ENCODE measurements at places on chromosomes 5 and 9. TPM values are rescaled to one million over a fixed set of nuclear protein-coding genes. Genes with fewer than 3 reads are reported as not detected.

PCDH1 gene
- total RNA-seq, result 3.5 TPM

DNA sequence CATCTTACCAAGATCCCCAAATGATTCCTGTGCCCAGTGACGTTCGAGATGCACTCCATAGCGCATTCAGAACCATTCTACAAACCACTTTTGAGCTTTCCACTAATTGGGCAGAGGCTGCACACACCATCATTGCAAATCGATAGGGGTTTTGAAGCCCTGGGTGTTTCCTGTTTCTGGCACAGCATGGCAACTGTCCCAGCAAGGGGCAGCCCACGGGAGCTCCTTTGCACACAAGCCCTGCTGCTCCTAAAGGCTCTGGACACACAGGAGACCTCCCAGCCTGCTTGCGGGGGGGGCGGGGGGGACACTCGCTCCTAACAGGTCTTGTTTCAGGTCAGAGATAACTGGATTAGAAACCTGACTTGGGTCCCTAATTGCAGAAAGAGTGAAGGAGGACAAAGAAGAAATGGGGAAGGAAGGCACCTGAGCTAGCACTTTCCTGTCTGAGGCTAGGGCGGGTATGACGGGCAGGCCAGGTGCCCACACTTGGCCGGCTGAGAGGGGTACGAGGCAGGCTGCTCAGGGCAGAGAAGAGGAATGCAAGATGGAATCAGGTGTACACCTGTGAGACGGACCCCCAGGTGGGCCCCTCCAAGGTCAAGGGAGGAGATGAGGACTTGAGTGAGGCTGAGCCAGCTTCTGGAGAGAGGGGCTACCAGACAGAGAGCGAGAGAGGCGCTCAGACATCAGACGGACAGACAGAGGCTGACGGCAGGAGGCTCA lies 820 bp downstream of the FBP1 start:
- DNase-seq, result no peak

GRCh38 chr5:147052519-147052918 lies 174.0 kb upstream of the PPP2R2B start:
- DNase-seq, result no peak

DNA sequence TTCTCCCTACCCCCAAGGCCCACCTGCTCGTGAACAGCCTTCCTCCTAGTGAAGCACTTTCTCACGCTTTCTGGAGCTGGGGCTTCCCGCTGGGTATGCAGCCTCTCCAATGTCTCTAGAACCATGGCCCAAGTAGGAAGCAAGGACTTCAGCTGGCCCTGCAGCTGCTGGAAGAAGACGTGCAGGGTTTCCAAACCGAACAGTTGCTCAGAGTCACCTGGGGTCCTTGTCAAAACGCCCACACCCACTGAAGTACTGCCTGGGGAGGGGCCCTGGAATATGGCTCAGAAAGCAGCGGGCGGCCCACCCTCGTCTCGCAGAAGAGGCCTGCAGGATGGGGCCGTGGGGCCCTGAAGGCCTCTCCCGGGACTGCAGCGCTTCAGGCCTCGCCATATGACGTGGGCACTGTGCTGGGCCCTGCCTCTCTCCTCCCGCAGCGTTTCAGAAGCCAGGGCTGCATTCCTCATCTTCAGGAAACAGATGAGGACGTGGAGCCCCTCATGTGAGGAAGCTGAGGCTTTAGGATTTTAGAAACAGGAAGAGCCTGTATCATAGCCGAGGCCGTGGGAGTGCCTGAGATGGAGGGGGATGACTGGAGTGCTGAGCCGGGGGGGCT lies 116.0 kb upstream of the LMX1B start:
- DNase-seq, result no peak

DNA sequence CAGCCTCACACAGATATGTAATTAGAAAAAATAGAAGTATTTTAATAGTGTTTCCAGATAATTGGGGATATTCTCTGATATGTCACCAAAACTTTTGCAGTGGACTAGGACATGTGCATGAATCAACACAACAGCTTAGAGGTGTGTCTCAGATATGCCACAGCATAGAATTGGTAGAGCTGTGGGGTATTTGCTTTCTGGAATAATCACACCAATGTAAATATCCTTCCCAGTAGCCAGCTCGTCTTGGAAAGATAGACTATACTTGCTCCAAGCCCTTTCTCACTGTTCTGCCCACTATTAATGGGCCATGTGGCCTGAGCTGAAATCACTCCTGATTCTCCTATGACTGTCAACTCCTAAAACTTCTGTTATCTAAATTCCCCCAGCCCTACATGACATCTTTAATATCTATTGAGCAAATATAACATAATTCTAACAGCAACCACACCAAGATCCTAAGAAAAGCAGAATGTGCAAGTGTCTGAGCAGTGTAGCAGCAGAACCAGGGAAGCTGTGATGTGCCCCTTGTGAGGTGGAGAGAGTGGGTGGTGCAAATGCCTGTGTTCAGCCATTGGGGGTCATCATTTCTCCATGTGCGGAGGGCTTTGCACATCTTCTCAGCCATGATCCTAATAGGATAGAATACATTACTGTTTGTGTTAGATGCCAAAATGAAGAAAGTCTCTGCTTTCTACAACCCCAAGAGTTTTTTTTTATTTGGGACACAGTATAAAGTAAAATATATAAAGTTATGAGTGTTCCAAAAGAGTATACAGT lies 65.0 kb downstream of the MELK start:
- DNase-seq, result no peak

DNA sequence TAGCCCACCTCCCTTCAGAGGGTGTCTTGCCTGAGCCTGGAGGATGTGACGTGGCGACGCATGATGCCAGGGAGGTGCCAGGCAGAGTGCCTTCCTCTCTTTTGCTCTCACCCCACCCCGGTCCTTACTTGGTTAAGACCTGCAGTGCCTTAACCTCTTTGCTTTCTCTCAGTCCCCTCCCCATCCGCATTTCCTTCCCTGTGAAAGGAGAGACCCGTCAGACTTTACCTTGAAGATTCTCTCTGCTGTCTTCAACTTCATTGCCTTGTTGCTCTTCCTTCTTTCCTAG lies 52.0 kb upstream of the NCS1 start:
- DNase-seq, result no peak

DNA sequence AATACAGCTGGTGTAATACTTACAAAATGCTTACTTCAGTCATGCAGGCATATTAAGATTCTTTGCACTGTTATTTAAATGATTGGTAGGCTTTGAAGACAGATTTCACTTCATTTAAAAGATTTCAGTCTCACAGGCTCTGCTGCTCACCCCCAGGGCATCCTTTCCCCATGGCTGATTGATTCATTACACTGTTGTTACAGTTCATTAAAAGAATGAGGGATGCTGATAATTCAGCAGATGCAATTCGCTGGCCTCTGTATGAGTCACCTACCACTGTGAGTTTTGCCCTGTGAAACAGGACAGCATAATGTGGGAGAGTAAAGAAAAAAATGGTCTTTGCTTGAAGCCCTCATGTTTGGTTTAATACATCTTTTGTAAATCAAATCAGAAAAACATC lies 246.9 kb downstream of the CYLC2 start:
- DNase-seq, result no peak

DNA sequence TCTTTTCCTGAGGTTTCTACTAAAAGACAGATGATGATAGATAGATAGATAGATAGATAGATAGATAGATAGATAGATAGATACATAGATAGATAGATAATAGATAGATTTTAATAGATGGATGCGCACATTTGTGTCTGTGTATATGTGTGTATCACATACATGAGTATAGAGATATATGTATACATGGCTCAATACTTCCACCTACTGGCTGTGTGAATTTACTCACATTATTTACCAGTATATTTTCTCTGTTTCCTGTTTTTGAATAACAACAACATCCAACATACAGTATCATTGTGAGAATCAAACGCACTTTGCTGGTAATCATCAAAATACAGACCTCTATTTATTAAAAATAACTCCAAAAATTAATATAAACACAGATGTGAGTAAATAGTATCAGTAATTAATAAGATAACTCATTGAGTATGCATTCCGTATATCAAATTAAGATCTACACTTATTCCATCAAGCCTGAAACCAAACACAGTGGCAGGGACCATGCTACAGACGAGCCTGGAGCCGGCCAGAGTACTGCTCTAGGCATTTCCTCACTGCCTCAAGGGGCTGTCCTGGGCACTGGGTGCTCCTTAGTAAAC lies 338.0 kb downstream of the SEMA5A start:
- DNase-seq, result peak; percentile 63

DNA sequence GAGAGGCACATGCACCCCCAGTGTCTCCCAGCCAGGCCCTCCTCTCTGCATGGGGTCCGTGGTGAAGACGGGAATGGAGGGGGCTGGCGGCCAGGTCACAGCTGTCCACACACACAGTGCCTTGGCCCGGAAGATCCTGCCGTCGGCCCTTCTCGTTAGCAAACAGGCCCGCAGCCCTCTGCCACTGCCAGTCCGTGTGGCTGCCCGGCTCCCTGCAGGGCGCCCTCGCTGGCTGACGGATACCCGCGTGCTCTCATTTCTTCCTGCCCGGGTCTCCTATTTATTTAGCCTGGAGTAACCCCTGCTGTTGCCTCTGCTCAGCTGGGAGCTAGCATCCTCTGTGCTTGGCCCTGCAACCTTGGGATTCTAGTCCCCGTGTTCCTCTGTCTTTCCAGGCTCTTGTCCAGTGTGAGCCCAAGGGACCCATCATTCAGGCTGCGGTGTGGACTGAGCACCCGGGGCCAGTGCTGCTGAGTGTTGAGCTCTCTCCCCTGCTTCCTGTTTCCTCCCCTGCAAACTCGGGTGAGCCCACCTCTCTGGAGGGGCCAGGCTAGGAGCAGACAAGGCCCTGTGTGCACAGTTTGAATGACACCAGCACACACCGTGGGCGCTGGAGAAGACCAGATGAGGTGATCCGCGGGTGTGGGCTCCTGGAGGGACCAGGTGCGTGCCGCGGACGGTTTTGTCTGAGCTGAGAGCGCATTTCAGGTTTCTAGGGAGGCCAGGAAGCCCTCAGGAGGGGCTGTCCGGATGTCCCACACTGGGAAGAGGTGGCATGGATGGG lies 14.6 kb upstream of the RNU6ATAC start:
- peak; percentile 22 for DNase-seq

- no peak for DNase-seq
Measured at GRCh38 chr5:80600943-80601693, 31.0 kb upstream of the ANKRD34B start.

DNA sequence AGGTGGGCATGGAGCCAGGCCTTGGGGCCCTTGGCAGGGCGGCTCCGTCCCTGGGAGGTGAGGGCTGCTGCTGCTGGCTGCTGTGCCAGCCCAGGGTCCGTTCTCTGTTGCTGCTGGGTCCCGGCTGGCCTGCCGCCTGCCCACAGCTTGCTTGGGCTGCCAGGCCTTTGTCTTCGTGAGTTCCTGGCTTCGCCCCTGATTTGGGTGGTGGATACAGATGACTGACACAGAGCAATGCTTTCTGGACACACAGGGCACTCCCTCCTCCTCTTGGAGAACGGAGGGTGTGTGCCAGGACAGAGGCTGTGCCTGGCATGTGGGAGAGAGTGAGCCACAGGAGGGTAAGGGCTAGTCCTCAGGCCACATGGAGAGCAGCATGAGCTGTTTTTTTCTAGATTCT lies 166.1 kb downstream of the MACROH2A1 start:
- peak; percentile 24 for DNase-seq

- no peak for DNase-seq
Measured at GRCh38 chr9:134214386-134214765, 50.0 kb upstream of the RNU6ATAC start.

SHC3 gene
- total RNA-seq, result 0.63 TPM

GRCh38 chr5:133809801-133810200 lies 158.6 kb downstream of the C5orf15 start:
- DNase-seq, result no peak

- no peak for DNase-seq
Measured at GRCh38 chr5:97844797-97845196, 661.8 kb upstream of the RIOK2 start.

- peak; percentile 73 for DNase-seq
Measured at GRCh38 chr9:134515026-134515821, 126.4 kb upstream of the COL5A1 start.

GRCh38 chr9:72882117-72882775 lies 70.6 kb downstream of the ALDH1A1 start:
- peak; percentile 63 for DNase-seq

- DNase-seq, result no peak
Measured at GRCh38 chr9:136160381-136160841, 41.7 kb upstream of the TMEM250 start.

DNA sequence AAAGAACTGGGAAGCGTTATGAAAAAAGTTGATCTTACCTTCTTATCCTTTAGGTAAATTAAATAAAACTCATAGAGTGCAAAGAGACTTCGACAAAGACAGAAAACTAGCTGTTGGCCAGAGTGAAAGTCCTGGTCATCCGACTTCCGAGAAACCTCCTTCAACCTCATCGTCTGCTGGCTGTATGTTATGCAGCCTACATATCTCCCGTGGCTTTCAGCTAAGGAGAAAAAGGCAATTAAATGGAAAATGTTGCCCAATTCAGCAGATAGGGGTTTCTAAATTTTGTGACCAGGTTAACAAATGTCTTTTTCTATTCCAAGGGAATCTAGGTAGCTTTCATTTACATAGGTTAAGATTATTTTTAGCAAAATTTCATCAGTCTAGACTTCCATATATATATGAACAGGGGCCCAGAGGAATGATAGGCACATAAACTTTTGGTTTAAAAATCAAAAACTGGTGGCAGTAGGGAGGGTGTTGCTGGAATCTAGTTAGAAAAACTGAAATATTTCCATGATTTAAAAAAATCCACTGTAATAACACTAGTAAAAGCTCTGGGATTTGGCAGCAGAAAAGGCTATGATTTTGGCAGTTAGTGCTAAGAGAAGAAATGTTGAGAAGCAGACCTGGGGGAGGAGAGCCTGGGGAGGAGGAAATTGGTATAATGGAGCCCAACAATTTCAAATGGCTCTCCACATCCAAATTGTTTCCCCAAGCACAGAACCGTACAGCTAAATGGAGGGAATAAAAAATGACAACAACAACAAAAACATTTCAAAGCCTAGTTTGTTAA lies 32.1 kb downstream of the RAI14 start:
- no peak for DNase-seq

DNA sequence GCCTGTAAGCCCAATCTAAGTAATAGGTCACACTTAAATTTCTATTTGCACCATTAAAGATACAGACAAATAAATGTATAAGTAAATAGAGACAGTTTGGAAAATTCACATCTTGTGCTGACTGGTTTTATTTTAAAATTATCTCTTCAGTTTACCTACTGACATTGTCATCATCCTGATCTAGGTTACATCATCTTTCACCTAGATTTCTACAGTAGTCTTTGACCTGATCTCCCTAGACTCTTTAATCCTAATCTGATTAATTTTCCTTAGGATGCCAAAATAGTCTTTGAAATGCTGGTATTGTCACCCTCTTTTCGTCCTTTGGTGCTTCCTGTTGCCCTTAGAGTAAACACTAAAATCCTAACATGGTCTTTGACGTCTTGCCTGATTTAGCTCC lies 43.9 kb downstream of the NDUFS4 start:
- DNase-seq, result no peak

- DNase-seq, result no peak
Measured at GRCh38 chr9:72415163-72415562, 50.2 kb upstream of the ZFAND5 start.

- peak; percentile 28 for DNase-seq
Measured at GRCh38 chr9:99249619-99250018, 27.5 kb downstream of the SEC61B start.

GGTA1 gene
- not detected for total RNA-seq
